Right renal cortex interstitium (tissue), 3 donors: ENCODE measurements at places on chromosomes 5 and 9. TPM values are rescaled to one million over a fixed set of nuclear protein-coding genes. Genes with fewer than 3 reads are reported as not detected.

Gene TBCA
- 315 TPM for polyA plus RNA-seq

Gene LAMC3
- 29.3 TPM for polyA plus RNA-seq

Gene SLC28A3
- 0.07 TPM for polyA plus RNA-seq

Gene ORM1
- 0.25 TPM for polyA plus RNA-seq

Gene CRHBP
- 25.7 TPM for polyA plus RNA-seq

Gene TRIP13
- 16.3 TPM for polyA plus RNA-seq

Gene CCDC69
- polyA plus RNA-seq: 5.2 TPM

Gene FOXI1
- 7.0 TPM for polyA plus RNA-seq

Gene ADGRD2
- not detected for polyA plus RNA-seq

Gene TMEM174
- 27.2 TPM for polyA plus RNA-seq

Gene TAF1L
- polyA plus RNA-seq: 0.10 TPM

Gene SLC34A3
- polyA plus RNA-seq: 2.8 TPM

GRCh38 chr9:82105729-82106128 lies 117.2 kb downstream of the SPATA31D1 start:
- DNase-seq: no peak

- DNase-seq: no peak
Observed at GRCh38 chr9:103169798-103170197, 174.7 kb downstream of the CYLC2 start.

GRCh38 chr5:33291216-33292000 lies 149.4 kb upstream of the TARS1 start:
- DNase-seq: no peak

- DNase-seq: no peak
Observed at GRCh38 chr5:134524272-134524825, 1.1 kb upstream of the JADE2 start.

DNA sequence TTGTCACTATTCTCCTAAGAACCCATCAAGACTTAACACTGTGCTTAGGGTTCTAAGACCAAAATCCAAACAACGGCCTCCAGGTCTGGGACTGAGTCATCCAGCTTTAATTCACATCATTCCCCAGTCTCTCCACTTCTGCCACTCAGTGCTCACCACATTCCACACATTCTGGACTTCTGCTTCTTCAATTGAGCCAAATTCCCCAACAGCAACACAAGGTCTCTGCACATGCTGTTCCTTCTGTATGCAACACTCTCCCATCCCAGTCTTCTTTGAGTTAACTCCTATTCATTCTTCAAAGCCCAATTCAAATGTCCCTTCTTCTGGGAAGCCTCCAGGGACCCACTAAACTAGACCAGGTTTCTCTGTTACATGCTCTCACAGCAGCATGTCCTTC lies 97.8 kb downstream of the GPR21 start:
- DNase-seq: no peak

GRCh38 chr5:73451224-73452130 lies 2.9 kb upstream of the FOXD1 start:
- no peak for DNase-seq

- peak; percentile 29 for DNase-seq
Observed at GRCh38 chr5:172641359-172642050, 442 bp downstream of the NEURL1B start.

DNA sequence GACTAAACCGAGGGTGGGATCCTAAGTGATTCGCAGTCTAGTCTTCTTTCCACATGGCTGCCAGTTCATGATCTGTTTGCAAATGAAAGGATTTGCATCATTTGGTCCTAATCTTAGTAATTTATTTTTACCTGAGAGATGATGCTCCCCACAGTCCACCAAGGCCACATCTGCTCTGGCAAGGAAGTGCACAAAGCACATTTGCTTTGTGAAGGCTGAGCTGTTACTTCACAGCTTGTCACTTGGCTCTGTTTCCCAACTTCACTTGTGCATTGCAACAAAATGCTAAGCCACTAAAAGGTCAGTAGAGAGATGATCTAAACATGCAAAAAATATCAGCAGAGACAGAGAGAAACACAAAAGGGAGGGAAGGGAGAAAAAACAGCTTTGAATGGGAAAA lies 128.5 kb upstream of the VLDLR start:
- no peak for DNase-seq

DNA sequence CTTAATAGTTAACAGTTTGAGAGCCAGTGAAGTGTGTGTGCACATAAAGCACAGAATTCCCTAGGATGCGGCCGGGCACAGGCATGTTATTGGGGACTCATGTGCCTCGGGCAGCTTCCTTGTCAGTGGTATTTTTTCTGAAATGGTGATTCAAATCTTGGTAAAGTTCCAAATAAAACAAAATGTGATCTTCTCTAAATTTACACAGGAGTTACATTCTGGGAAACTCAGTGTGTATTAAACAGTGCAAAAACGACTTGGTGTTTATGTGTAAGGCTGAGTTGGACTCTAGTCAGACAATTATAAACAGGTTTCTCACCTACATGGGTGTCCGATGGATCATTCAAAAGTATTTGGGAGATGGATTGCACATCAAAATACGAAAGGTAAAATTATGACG lies 48.9 kb downstream of the BOD1 start:
- no peak for DNase-seq

- DNase-seq: no peak
Observed at GRCh38 chr9:93229636-93230035, 45.7 kb downstream of the WNK2 start.

DNA sequence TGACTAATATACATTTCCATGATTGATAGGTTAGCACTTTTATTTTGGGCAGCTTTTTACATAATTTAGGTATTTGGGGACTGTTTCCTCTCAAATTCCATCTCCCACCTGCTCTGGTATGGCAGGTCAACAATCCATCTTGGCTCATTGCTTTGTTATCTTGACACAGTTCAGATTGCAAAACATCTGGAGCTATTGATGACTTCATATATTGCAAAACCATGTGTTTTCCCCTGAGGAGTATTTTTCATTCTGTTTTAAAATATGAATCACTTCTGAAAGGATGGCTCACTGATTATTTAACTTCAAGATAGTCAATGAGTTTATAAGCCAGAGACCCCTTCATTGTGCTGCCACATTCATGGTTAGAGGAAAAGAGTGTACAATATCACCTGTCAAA lies 1206.0 kb upstream of the C9orf72 start:
- DNase-seq: no peak

- no peak for DNase-seq
Observed at GRCh38 chr5:150143350-150144245, 12.0 kb downstream of the PDGFRB start.

DNA sequence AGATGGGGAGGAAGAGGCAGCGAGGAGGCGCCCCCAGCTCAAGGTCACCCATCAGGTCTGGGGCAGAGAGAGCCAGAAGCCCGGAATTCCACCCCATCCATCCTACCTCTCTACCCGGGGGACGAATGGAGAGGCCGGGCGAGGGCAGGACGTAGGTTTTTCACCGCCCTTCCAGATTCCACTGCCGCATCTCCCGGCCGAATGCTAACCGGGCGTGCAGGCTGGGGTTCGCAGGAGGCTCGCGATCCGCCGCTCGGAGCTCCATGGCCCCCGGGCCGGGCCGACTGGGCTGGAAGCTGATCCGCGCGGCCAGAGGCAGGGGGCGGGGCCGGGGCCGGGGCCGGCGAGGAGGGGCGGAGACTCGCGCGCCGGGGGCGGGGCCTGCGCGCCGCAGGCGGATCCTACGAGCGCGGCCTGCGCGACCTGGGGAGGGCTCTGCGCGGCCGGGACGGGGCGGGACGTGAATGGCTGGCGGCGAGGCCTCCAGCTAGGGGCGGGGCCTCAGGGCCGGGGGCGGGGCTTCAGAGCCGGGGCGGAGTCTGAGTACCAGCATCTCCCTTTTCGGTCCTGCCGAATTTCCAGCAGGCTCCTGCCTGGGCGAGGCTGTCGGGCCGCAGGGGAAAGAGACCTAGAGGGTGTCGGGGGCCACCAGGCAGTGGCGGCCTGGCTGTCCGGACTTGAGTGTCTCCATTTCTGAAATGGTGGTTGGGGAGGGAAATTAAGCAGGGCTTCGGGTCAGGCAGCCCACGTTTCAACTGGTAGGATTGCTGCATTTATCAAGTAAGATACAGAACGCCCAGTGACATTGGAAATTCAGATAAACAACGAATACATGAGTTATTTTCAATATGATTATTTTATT lies at the start of gene ST6GALNAC4:
ST6GALNAC4 (minus strand) TSS at position 322 of the 862 bp plus-strand sequence. CDS start 622 bp downstream, outside the sequence.
- DNase-seq: no peak

DNA sequence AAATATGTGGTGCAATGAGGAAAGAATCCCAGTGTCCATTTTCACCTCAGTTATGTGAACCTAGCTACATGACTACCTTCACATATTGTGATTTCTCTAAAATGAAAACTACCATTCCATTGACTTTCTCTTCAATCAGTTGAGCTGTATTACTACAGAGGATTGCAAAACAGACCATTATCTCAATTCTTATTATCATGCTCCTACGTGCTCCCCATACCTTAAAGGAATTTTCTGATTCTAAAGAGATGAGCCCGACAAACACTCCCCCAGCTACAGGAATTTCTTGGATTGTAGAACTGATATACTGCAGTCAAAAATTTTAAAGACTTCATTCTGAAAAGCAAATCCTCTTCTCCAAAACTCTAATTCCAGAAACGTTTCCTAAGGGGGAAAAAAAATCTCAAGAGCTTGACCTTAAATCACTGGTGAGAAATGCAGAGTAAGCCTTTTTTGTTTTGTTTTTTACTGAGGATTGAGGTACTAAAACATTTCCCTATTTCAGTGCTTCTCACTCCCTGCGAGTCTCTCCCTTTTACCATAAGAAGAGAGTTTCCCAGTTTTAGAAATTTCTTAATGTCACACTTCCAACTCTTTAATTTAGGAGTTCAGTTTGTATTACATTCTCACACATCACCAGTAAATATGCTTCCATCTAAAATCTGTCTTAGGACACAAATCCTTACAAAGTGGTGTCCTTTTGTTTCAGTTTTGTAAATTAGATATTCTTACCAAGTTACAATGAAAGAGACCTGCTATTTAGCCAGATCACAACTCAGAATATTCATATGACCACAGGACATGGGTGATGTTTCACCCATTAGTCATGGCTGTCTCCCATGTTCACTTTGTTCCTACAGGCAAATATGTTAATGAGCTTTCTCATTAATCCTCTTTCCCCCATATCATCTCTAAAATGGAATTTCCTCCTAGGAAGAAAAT lies 203.8 kb downstream of the TSSK1B start:
- no peak for DNase-seq

- no peak for DNase-seq
Observed at GRCh38 chr5:72301557-72301956, 18.5 kb downstream of the MRPS27 start.

DNA sequence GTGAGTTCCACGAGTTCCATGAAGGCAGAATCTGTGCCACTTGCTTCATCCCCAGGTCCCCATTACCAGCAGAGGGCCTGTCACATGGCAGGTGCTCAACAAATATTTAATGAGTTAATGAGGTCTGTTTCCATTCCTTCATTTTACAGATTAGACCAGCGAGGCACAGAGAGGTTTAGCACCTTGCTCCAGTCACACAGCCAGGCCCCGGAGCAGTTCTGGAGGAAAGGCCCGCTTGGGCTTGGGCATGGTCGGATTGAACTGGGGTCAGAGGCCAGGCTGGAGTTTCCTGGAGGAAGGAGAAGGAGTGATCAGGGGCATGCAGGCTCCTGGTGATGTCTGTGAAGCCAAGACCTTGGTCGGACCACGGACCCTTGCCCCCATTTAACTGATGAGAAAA lies 4.0 kb upstream of the ST6GALNAC4 start:
- no peak for DNase-seq

GRCh38 chr9:82275258-82275927 lies 286.8 kb downstream of the SPATA31D1 start:
- DNase-seq: peak; percentile 8

DNA sequence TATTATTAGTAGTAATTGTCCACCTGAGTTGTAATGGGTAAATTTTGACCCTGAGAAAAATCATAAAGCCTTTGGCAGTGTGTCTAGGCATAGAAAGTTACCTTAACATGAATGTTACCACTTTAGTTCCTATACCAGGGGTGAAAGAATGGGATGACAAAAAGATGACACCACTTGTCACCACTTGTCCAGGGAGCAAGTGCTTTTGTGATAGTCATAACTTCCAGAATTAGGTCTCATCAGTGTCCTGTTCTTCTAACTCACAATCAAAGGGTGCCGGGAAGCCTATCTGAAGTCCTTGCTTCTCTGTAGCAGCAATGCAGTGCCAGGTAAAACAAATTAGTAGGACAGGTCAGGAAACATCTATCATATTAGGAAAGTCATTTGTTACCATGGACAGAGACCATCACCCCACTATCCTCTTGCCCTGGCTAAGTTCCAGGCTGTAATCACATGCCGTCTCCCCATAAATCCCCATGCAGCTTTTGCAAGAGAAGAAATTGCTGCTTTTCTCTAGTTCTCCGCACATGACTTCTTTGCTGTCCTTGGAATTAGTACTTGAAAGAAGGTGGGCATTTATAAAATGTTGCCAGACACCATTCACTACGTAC lies 156.5 kb upstream of the SGCD start:
- no peak for DNase-seq

- no peak for DNase-seq
Observed at GRCh38 chr5:6489643-6490185, 41.1 kb downstream of the UBE2QL1 start.

DNA sequence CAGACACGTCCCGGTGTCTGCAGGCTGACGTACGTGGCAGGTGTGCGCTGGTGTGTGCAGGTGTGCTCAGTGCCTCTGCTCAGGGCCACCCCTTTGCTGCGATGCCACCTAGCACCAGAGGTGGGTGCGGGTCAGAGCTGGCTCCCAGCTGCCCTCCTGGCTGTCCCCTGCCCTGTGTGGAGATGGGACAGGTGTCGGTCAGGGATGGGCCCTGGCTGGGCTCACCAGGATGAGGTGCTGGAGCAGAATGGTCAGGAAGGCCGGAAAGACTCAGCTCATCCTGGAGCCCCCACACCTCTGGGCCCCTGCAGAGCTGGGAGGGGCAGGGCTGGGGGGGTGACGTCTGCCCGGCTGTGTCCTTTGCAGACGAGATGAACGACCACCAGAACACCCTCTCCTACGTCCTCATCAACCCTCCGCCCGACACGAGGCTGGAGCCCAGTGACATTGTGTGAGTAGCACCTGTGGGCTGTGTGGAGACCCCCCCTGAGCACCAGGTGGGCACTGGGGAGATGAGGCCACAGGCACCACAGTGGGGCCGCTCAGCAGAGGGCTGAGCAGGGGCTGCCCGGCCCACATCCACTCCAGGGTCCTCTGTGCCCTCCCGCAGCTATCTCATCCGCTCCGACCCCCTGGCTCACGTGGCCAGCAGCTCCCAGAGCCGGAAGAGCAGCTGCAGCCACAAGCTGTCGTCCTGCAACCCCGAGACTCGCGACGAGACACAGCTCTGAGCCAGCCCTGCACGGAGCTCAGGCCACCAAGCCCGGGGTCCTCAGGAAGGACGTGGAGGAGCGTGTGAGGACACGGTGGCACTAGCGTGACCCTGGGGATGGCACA lies 89.7 kb downstream of the KCNT1 start:
- DNase-seq: no peak

DNA sequence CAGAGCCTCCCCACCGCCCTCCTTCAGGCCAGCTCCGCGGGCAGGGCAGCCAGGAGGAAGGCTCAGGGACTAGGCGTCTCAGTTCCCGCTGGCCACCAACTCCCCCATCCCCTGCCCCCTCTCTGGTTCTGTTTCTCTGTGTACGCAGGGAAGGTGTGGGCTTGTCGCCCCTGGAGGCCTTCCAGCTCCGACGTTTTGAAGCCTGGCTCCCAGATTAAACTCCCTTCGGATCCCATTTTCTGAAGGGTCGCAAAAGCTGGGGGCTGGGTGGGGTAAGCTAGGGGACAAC lies 346 bp downstream of the ATOX1 start:
- no peak for DNase-seq
